Activated CD4-positive, CD25-positive, alpha-beta regulatory T cell treated with anti-CD3 and anti-CD28 coated beads, Interleukin-2, amount 50 U/mL, for 16 hours (primary cell): ENCODE measurements at places on chromosomes 5 and 9.

- no peak for DNase-seq
Measured at GRCh38 chr9:89592213-89592815, 12.5 kb upstream of the GADD45G start.

- DNase-seq, result no peak
Measured at GRCh38 chr5:127568166-127568565, 50.7 kb downstream of the PRRC1 start.

GRCh38 chr9:130668659-130669058 is 4.3 kb downstream of the PRDM12 start:
- no peak for DNase-seq

DNA sequence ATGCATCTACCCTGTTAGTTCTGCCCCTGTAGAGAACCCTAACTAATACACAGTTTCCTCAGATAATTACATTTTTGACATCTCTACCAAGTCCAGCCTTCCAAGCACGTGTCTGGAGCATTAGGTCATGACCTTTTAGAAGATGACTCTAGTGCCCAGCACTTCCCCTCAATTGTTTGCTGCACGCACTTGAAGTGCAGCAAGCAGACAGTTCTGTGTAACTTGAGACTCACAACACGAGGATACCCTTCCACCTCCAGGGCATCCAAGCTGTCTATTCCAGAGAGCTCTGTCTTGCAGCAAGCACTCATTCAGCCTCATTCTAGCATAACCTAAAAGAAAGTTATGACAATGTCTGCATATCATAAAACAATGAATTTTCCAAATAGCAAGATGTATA is 1410.5 kb upstream of the CDH18 start:
- DNase-seq, result no peak

GRCh38 chr9:83698976-83699585 is 8.7 kb downstream of the UBQLN1 start:
- DNase-seq, result no peak

DNA sequence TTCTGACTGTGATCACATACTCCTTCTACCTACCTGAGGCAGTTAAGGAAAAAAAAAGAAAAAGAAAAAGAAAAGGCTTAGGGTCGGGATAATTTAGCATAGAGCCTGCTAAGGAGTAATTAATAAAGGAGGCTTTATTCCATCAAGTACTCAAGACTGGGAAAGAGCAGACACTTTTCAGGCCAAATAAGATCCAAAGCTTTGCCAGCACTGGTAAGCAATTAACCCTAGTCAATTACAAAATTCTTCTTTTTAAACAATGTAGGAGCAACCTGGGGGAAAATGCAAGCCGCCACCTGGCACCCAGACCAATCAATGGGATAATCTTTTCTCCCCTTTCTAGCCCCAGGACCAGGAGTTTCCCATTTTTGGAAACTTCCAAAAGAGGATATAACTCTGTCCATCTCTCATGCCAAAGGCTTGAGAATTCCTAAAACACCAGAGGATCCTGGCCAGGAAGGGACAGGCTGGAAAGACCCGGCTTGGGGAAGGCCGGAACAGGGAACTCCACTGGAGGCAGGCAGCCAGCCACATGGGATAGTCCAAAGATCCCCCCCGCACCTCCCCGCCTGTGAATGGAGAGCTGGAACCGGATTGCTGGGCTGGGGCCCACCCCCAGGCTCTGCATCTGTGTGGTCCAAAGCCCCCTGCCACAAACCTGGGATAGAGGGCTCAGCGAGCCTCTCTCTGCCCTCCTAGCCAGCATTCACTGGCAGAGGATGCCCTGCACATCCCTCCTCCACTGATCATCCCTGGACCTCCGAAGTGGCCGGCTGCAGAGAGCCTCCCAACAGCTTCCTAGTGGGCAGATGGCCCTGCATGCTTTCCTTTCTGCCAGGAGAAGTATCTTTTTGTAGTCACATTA is 117.8 kb downstream of the ZNF354C start:
- DNase-seq, result no peak

- DNase-seq, result no peak
Measured at GRCh38 chr5:128513806-128514205, 24.2 kb downstream of the FBN2 start.

DNA sequence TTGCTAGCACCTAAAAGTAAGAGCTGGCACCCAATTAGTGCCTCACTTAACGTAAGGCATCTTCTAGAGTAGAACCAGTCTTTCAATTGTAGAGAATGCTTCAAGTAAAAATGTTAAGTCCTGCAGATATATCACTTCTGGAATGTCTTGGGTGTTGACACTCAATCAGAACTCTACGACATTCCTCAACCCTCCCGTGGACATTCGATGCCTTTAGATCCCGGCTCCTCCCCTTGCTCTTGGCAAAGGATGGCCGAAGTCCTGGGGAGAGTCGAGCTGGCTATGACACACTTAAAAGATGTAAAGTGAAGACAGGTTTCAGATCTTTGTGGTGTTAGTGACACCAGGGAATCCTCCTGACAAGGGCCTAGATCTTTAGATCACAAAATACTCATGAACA is 87.5 kb upstream of the ERCC6L2 start:
- no peak for DNase-seq

- DNase-seq, result no peak
Measured at GRCh38 chr5:95261437-95262175, 23.3 kb downstream of the MCTP1 start.

- no peak for DNase-seq
Measured at GRCh38 chr9:121340676-121341392, 29.2 kb downstream of the STOM start.

DNA sequence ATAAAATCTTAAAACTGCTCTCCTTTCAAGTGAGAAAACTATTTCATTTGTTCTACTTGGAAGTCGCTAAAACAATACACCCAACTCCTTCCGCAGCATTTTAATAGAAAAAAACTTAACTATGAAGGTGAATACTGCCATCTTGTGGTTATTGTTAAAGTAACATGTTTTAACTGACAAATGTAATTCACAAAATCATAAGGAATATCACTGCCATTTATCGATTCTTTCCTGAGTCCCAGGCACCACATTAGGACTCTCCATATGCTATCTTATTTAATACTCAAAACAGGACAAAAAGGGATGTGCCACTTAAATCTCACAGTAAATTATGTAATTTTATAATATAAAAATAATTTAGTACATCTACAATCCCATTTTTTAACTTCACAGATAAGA is 130.5 kb upstream of the ITGA1 start:
- no peak for DNase-seq

DNA sequence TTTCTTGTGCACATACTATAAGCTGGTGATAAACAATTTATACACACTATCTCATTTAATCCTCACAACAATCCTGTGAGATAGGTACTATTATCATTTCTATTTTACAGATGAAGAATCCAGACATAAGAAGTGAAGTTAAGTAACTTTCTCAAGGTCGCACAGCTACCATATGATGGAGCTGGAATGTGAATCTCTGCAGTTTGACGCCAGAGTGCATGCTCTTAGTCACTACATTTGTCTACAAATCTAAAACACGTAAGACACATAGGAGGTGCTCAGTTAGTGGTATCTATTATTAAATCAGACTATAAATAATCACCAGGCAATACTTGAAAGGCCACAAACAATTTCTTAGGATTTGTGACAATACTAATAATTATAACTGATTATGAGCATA is 45.0 kb upstream of the CDKN2B start:
- DNase-seq, result no peak

- no peak for DNase-seq
Measured at GRCh38 chr5:116898917-116899316, 324.3 kb upstream of the SEMA6A start.

GRCh38 chr5:109533751-109534272 is 124.0 kb upstream of the PJA2 start:
- no peak for DNase-seq

- DNase-seq, result no peak
Measured at GRCh38 chr5:173001229-173001841, 17.8 kb downstream of the ATP6V0E1 start.

GRCh38 chr5:119751734-119752094 is 122.4 kb downstream of the FAM170A start:
- no peak for DNase-seq

GRCh38 chr9:20408513-20408912 is 213.8 kb downstream of the MLLT3 start:
- DNase-seq, result no peak

- no peak for DNase-seq
Measured at GRCh38 chr5:154206311-154206710, 15.8 kb downstream of the GALNT10 start.

DNA sequence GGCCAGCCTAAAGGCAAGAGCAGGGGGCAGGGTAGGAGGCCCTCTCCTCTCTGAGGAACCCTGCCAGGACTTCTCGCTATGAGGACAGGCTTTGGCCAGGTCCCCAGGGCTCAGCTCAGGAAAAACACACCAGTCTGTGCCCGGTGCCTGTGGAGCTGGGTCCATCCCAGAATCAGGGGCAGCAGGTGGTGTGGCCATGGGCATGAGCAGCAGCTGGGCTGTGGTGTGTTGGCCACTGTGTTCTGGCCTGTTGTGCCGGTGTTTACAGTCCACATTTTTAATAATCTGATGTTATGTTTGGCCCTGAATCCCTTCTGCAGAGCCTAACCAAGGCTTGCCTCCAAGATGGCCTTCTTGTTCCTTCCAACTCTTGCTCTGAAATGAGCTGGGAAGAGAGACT is 77.0 kb downstream of the FGF18 start:
- no peak for DNase-seq

- DNase-seq, result no peak
Measured at GRCh38 chr5:117327511-117327910, 752.9 kb upstream of the SEMA6A start.

GRCh38 chr9:75811692-75812091 is 78.8 kb upstream of the PCSK5 start:
- no peak for DNase-seq

GRCh38 chr9:76177931-76178330 is 216.3 kb downstream of the RFK start:
- no peak for DNase-seq

- DNase-seq, result no peak
Measured at GRCh38 chr5:35230038-35230611, at the start of gene PRLR. Gene PRLR (minus strand): TSS chr5:35230487. CDS start chr5:35089620, 140,867 bp downstream.

DNA sequence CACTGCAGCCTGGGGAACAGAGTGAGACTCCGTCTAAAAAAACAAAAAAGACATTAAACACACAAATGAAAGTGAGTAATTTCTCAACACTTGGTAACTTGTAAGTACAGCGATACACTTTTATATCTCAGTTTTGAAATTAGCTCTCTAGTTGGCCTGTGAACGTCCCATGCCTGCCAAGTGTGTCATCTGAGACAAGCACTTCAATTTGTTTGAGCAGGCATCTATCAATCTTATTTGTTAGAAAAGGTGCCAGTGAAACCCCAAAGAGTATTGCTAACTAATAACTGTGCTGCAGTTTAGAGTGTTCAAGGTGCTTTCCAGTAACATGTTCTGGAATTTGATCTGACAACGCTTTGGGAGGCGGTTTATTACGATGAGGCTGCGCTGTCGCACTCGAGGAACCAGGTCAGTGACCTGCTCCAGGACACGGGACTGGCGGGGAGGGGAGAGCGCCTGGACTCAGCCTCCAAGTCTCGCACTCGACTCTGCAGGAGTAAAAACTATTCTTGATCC is 1.1 kb upstream of the SPIN1 start:
- DNase-seq, result no peak

- no peak for DNase-seq
Measured at GRCh38 chr5:100789694-100790093, 113.4 kb downstream of the ST8SIA4 start.

GRCh38 chr5:176379881-176380280 is 8.5 kb downstream of the NOP16 start:
- no peak for DNase-seq

- no peak for DNase-seq
Measured at GRCh38 chr5:13740471-13740870, 204.0 kb downstream of the DNAH5 start.
